Glomerular endothelial cell (primary cell): ENCODE measurements at places on chromosomes 4 and X. TPM values are rescaled to one million over a fixed set of nuclear protein-coding genes. Genes with fewer than 3 reads are reported as not detected.

The BMPR1B gene
- total RNA-seq = 0.24 and 0.88 TPM in 2 replicates

The OTUD6A gene
- total RNA-seq = not detected in 2 replicates

The RTL9 gene
- not detected in 2 replicates for total RNA-seq

The SHROOM4 gene
- total RNA-seq = 39.6 and 48.9 TPM in 2 replicates

The NR0B1 gene
- 0.23 TPM in 1 of 2 replicates, not detected in the other for total RNA-seq

The DOK7 gene
- total RNA-seq = not detected in 2 replicates

The ETDA gene
- total RNA-seq = not detected in 2 replicates

The USP51 gene
- 0.92 and 0.93 TPM in 2 replicates for total RNA-seq

The GPRASP3 gene
- 3.3 and 3.6 TPM in 2 replicates for total RNA-seq

The NOX1 gene
- total RNA-seq = not detected in 2 replicates

The RAB39B gene
- total RNA-seq = 0.05 TPM in 1 of 2 replicates, not detected in the other

The SPATA4 gene
- total RNA-seq = not detected in 2 replicates

The AFM gene
- not detected in 2 replicates for total RNA-seq

The RTL3 gene
- 0.18 and 0.29 TPM in 2 replicates for total RNA-seq

The TTC29 gene
- total RNA-seq = 3.9 and 4.2 TPM in 2 replicates

The THOC2 gene
- total RNA-seq = 40.0 and 48.4 TPM in 2 replicates

The MAGEA6 gene
- not detected in 2 replicates for total RNA-seq

The SPON2 gene
- total RNA-seq = 4.6 and 5.1 TPM in 2 replicates

The SLC6A8 gene
- total RNA-seq = 17.3 and 18.7 TPM in 2 replicates

The ZNF711 gene
- total RNA-seq = 1.4 and 3.3 TPM in 2 replicates

The PCSK1N gene
- total RNA-seq = 1.5 and 8.9 TPM in 2 replicates

The GABRQ gene
- total RNA-seq = under 0.01 TPM in 1 of 2 replicates, not detected in the other

The IL21 gene
- total RNA-seq = not detected in 2 replicates

The XAGE3 gene
- not detected in 2 replicates for total RNA-seq

The ATOH1 gene
- total RNA-seq = not detected in 2 replicates

The KLHL34 gene
- total RNA-seq = not detected in 2 replicates

The ZNF157 gene
- not detected in 2 replicates for total RNA-seq

The UBA1 gene
- total RNA-seq = 252 and 278 TPM in 2 replicates
